ENCODE measurements at places on chromosomes 5 and 9. TPM values are rescaled to one million over a fixed set of nuclear protein-coding genes. Genes with fewer than 3 reads are reported as not detected.

VCP gene
- 366 TPM for total RNA-seq

INVS gene
- total RNA-seq: 20.5 TPM

- no peak for DNase-seq
These were observed 4.6 kb upstream of the ISL1 start for GRCh38 chr5:51378448-51379330.

TMEM38B gene
- 13.1 TPM for total RNA-seq

SH2D3C gene
- total RNA-seq: 25.1 TPM

GRCh38 chr5:168611165-168611564, 32.0 kb upstream of the PANK3 start:
- no peak for DNase-seq

Data from activated T-helper 2 cell treated with anti-CD3 and anti-CD28 coated beads, Interferon-gamma antibody, Interleukin-2, Interleukin-4, amounts not matched to agents 10 μg/mL and 5 μg/mL and 100 μg/mL, durations not matched to agents 14 hours and 24 hours and 36 hours (primary cell).